GM23248 (cell line): ENCODE measurements at places on chromosomes 16 and 17.
A peak's percentile ranks its signal among the peaks of the same experiment; 100 is the strongest.

DNA sequence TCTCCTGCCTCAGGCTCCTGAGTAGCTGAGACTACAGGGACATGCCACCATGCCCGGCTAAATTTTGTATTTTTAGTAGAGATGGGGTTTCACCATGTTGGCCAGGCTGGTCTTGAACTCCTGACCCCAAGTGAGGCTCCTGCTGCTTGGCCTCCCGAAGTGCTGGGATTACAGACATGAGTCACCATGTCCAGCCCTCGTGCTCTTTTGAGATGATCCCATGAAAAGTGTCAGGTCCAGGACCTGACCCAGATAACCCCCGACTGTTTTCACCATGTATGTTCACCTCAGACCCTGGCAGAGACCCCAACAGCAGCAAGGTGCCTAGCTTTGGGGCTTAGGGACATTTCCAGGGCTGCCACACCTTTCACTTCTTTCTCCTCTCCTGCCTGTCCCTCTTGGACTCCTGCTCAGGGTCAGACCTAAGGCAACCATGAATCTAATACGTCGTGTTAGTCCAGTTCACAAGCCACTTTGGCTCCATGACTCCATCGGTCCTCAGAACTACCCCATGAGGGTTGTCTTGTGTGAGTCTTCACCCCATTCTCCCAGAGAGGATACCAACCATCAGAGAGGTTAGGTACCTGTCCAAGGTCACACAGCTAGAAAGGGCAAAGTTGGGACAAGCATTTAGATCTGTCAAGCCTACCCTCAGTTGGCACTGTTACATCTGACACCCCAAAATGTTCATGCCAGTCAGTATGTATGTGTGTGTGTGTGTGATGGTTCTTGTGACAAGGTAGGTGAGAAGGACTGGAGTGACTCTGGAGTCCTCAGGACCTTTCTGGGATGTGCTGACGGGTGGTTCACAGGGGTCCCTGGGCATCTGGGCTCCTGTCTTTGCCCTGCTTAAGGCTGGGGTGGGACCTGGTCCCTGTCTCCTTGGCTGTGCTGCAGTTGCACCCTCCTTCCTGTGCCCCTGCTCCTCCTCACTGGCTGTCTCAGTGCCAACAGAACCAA lies 23.1 kb upstream of the MAP3K14 start:
- DNase-seq = peak; percentile 27

GRCh38 chr17:59694344-59694743 lies 12.9 kb downstream of the PTRH2 start:
- DNase-seq = no peak

GRCh38 chr16:51569203-51569931 lies 418.3 kb upstream of the SALL1 start:
- peak; percentile 52 for DNase-seq

DNA sequence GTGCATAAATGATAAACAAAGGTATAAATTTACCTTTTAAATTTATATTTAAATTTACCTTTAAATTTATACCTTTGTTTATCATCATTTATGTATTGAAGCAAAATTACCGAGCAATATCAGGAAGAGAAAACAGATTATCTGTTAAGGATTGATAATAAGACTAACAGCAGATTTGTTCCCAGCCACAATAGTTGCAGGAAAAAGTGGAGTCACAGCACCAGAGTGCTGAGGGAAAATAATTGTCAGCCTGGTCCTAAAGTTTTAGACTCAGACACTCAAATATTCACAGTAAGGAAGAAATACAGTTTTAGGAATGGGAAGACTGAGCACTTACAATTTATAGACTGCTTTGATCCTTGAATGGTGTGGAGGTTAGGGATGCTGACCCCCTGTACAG lies 117.2 kb downstream of the MAP2K4 start:
- DNase-seq = peak; percentile 7

- DNase-seq = no peak
Measured at GRCh38 chr17:45296833-45297124, 20.0 kb downstream of the MAP3K14 start.

GRCh38 chr17:35729405-35729833 lies 2.0 kb upstream of the RASL10B start:
- no peak for DNase-seq

GRCh38 chr17:61837175-61838051 lies 25.9 kb downstream of the BRIP1 start:
- DNase-seq = peak; percentile 86

DNA sequence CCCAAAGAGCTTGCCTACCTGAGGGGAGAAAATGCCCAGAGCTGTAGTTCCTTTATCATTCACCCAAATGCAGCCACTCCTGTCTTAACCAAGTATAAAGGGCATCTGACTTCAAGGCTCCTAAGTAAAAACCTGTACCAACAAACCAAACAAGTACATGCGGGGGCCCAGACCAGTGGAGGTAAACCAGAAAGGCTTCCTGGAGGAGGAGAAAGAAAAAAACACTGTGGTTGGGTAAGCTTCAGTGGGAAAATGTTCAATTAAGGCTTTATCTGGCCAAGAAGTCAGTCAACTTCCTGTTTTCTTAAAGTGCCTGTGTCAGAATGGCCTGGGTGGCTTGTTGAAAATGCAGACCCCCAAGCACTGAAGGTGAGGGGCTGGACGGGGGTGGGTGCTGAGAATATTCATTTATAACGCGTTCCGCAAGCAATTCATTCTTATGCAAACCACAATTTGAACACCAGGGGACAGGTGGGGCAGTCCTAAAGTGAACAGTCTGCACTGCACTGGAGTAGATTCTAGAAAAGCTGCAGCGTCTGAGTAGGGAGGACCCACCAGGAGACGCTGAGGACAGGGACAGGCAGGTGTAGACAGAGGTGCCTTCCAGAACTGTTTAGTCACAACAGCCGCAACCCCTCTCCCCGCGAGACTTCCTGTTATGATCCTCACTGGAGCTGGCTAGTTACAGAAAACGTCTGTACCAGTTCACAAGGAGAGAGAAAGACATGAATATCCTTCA lies 467.1 kb downstream of the SOX9 start:
- DNase-seq = no peak

DNA sequence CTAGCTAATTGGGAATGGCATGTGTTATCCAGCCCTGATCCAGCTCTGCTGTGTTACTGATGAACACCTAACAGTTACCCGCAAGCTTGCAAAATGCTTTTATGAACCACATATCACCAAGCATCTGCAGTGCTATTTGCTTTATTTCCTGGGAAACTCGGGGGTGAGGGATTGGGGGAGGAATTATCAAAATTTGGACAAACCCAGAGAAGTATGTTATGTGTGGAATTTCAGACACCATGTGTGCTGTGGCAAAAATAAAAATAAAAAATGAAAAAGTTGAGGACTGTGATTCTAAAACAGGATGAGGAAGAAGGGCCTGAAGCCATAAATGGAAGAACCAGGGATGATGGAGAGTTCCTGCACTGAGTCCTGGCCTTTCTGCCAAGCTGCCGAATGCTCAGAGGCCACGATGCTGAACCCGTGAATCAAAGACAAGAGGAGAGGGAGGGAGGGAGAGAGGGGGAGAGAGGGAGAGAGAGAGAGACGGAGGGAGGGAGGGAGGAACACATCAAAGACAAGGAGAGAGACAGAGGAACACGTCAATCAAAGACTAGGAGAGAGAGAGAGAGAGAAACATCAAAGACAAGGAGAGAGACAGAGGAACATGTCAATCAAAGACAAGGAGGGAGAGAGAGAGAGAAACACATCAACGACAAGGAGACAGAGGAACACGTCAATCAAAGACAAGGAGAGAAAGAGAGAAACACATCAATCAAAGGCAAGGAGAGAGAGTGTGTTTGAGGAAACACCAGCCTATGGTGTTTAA lies 89.8 kb downstream of the MRM3 start:
- no peak for DNase-seq

DNA sequence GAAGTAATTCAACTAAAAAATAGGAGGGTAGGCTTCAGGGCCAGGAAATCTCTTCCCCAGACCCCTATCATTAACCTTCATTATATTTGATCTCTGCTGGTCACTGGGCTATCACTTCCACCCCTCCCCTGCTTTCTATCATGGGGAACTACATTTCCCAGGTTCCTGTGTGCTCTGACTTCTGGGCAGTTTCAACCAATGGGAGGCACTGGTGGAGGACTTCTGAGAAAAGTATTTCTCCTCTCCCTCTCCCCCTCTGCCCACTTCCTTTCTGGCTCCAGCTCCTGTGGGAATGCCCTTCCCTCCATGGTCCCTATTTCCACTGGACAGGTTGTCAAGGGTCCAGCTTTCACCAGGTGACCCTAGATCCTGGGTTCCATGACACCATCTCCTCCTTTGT lies 364.4 kb downstream of the C16orf95 start:
- peak; percentile 46 for DNase-seq

DNA sequence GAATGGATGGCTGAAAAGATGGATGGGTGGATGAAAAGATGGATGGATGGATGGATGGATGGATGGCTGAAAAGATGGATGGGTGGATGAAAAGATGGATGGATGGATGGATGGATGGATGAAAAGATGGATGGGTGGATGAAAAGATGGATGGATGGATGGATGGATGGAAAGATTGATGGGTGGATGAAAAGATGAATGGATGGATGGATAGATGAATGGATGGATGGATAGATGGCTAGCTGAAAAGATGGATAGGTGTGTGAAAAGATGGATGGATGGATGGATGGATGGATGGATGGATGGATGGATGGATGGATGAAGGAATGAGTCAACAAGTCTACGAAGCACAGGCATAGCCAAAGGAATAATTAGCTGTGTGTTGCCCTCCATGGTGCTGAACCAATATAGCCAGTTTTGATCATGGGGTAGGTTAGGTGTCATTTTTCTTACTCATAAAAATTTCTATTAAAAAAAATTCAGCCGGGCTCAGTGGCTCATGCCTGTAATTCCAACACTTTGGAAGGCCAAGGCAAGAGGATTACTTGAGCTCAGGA lies 41.1 kb downstream of the NLRC5 start:
- no peak for DNase-seq

DNA sequence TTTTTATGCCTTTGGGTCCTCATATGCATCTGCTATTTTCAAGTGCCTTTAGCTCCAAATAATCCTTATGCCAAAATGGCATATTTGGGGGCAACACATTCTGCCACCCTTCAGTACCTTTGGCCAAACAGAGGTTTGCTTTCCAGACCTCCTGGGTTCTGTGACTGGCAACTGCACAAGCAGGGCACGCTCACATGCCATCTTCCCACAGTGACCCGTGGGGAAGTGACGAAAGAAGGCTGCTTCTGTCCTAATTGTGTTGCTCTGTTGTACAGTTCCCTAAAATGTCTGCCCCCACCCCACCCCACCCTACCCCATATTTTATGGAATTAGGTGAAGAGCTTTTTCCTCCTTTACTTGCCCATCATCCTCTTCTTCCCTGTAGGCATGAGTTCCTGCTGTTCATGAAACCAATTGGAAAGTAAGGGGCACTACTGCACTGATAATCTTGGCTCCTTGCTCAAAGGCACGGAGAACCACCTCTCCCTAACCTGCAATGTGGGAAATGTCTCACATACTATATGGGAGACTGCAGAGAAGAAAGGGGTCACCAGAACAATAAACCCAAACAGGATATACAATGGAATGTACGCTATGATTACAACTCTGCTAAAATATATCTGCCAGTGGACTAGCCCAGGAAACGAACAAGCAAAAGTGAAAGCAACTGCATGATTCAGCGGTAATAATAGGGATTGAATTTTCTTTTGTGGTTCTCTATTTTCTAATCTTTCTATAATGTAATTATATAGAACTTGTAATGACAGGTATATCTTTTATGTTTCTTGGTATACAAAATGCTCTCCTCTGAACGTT lies 3.3 kb upstream of the SLFN12L start:
- DNase-seq = peak; percentile 20

DNA sequence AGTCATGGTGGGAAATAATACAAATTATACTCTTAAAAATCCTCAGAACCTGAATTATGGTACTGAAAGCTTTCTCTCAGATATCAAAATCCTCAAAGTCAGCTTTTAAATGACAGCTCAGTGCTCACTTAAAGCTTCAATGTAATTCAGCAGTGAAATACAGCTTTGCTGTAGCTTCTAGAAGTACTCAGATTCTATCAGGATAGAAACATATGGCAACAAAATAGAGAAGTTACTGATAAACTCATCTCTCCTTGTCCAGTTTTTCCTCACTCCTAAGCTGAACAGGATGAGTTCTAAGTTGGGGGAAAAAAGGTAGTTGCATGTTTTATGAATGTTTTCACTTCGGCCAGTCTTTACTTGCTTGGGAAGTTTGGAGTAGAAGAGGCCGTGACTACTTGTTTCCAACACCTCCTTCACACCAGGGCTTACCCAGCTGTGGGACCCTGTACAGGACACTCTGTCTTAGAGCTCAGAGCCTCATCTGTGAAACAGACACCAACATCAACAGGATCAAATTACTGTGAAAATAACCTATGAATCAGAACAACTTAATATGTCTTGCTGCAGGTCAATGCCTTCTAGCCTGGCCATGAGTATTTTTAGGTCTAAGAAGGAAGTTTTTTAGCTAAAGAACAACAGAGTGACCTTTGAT lies 30.2 kb downstream of the OGFOD1 start:
- peak; percentile 23 for DNase-seq

- no peak for DNase-seq
Measured at GRCh38 chr16:30969246-30969842, 11.8 kb downstream of the SETD1A start.

DNA sequence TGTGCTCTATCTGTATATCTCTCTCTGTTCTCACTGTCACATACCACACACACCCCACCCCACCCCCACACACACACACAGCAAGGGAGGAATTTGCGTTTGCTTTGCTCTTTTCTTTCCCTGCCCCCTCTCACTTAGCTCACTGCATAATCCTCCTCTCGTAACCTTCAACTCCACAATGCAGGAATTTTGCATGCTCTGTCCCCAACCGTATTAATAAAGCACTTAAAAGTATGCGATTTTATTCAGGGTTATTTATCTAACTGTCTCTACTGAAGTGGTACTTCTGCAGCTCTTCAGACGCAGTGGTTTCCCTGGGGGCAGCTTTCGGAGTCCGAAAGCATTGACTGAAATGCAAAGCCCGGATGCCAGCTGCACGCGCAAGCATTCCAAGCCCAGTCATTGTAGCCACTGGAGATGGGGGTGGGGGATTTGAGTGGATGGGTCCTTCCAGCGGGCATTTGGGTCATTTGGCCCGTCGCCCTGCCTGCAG lies 105.4 kb upstream of the RBFOX1 start:
- no peak for DNase-seq
